ENCODE measurements at places on chromosomes 2 and 18.

DNA sequence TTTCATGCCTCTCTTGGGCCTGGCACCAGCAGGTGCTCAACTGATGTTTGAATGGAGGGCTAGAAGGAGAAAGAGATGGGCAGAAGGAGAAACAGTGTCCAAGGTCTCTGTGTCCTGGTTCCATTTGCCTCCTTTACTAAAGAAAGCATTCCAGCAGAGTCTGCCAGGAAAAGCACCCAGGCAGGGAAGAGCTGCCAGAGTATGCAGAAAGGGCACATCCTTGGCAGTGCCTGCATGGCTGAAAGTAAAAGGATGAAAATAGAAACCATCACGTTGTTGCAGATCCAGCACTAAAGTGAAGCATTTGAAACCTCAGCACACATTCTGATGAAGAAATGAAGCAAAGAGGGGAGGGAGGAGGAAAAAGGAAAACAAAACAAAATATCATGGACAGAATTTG, 142.2 kb downstream of the ESCO1 start:
- no peak for DNase-seq

GRCh38 chr2:84077496-84077895, 381.6 kb downstream of the SUCLG1 start:
- DNase-seq: no peak

- no peak for DNase-seq
Measured at GRCh38 chr2:51595836-51596235, 563.9 kb upstream of the NRXN1 start.

DNA sequence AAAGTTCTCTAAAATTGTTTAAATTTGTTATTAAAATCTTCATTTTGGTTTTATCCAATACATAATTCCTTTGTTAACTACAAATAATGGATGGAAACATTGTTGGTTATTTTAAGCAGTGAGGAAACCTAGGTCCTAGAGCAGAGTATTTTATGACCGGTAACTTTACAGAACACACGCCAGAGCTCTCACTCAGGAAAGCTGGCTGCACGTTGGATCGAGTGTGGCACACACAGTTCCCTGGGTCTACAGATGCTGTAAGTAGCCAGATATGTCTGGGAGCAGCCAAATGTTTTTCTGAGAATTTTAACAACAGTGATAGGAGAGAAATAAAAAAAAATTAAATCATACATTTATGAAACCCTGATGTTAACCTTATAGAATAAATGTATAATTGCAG, 264.4 kb downstream of the ZNF407 start:
- DNase-seq: no peak

- no peak for DNase-seq
Measured at GRCh38 chr2:197307236-197307932, 3.2 kb downstream of the ANKRD44 start.

DNA sequence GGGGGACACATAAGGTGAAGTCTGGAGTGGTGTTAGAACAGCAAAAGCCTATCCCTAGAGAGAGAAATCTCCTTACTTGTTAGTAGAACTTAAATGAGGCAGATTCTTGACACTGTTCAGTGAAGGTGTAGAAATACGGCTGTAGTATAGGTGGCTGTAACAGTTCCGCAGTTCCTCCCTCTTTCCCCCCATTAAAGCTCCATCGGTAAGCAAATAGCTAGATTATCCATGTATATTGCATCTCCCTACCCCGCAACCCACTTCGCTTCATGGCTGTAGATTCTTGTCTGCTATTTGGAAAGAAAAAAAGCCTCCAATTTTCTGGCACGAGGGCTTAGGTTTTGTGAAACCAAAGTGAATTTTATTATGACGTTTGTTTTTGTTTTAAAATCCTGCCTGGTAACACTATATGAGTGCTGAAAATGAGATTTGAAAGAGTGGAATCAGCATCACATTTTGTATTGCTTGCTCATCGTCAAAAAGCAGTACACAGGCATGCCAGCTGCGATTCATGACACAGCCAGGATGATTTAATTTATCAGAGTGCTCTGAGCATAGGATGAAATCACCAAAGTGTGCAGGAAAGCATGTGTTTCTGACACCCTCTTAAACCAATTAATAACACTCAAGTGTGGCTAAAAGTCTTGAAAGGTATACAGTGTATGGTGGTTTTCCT, 1.4 kb downstream of the FAM171B start:
- DNase-seq: no peak

DNA sequence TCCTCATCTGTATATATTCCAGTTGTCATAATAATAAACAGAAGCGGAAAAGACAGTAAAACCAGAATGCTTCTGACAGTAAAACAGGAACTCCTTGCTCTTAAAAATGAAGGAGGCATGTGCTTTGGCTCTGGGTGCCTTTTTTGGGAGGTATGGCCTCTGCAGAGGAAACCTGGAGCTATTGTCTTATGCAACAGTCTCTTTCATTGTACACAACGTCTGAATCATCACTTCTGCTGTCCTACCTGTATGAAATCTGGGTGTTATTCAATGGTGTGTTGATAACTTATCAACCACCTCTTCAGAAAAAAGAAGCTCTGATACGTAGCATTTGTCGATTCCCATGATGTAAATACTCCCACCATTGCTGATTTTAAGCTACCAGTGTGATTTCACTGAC, 64.8 kb downstream of the CDCA7 start:
- no peak for DNase-seq

- DNase-seq: no peak
Measured at GRCh38 chr18:44915213-44915612, 234.5 kb downstream of the SETBP1 start.

DNA sequence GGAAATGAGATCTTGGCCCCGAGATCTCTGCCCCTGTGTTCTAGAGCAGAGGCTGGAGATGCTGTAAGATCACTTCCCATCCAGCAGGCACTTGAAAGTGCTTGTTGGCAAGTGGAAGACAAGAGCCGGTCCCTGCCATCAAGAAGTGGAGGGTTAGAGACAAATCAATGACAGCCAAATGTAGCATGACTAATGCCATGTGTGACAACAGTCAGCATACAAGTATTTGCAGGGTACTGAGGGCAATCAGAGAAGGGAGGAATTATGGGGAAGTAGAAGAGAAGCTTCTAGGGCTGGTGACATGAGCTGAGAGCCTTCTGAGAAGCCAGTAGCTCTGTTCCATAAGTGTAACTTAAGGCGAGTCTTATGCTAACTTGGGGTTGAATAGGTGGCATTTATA, 58.6 kb downstream of the TMEM17 start:
- peak; percentile 17 for DNase-seq

- no peak for DNase-seq
Measured at GRCh38 chr2:204223544-204223943, 287.0 kb downstream of the ICOS start.

DNA sequence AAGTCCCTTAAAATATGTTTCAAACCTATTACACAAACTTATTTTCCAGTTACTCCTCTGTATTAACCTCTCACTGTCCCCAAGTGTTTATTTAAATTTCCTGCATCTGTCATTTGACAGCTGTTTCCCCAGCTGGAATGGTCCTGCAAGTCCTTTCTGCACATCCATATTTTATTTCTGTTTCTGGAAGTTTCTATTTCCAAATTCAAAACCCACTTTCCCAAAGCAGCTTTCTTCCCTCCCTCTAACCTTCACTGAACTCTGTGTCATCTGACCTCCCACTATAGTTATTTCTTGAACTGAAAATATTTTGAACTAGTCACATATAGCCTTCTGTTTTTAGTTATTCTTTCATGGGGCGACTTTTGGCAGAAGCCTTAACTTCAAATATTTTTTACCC, 459.4 kb upstream of the MC4R start:
- DNase-seq: no peak

GRCh38 chr2:187358531-187358930, 89.5 kb downstream of the CALCRL start:
- no peak for DNase-seq

DNA sequence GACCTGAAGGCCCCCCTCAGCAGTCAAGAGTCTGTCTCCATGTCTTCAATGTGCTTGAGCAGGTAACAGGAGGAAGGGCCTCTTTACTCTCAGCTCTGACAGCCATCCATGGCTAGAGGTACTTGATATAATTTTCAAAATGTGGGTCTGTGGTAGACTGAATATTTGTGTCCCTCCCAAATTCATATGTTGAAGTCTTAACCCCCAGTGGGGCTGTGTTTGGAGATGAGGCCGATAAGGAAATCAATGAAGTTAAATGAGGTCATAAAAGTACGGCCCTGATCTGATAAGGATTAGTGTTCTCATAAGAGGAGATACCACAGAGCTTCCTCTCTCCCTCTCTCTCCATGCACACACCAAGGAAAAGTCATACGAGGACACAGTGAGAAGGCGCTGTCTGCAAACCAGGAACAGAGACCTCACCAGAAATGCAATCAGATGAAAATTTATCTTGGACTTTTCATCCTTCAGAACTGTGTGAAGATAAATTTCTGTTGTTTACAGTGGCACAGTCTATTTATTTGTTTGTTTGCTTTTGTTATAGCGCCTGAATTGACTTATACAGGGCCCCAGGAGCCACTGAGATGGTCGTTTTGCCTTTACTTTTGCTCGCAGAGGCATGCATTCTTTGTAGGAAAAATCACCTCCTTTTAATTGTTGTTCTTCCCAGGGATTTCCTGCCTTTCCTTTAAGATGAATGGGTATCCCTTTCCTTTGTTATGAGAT, 274.8 kb upstream of the TRIB2 start:
- no peak for DNase-seq

DNA sequence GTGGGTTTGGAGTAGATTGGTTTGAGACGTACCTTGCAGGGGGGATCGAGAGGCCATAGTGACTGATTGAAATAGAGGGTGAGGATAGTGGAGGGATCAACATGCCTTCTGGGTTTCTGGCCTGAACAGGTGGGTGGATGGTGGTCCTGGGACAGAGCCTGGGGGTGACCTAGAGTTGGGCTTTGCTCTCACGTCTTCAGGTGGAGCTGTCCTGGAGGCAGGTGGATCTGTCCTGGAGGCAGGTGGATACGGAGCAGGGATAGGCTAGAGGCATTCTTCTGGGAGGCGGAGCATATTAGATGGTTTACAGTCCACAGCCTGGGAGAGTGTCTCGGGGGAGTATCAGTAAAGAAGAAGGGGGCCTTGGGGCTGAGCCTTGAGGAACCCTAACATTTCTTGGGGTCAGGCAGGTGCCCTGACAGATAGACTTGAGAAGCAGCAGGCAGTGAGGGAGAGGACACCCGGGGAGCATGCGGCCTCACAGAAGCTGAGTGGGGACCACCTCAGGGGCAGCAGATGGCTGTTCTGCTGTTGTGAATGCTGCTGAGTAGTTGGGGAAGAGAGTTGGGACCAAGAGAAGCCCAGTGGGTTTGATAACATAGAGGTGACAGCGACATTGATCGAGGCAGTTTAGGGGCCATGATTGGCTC, 1.6 kb downstream of the CAPN10 start:
- DNase-seq: no peak

Measured in coronary artery (tissue), 2 donors.